ENCODE measurements at places on chromosomes 6 and 20. TPM values are rescaled to one million over a fixed set of nuclear protein-coding genes. Genes with fewer than 3 reads are reported as not detected.

DNA sequence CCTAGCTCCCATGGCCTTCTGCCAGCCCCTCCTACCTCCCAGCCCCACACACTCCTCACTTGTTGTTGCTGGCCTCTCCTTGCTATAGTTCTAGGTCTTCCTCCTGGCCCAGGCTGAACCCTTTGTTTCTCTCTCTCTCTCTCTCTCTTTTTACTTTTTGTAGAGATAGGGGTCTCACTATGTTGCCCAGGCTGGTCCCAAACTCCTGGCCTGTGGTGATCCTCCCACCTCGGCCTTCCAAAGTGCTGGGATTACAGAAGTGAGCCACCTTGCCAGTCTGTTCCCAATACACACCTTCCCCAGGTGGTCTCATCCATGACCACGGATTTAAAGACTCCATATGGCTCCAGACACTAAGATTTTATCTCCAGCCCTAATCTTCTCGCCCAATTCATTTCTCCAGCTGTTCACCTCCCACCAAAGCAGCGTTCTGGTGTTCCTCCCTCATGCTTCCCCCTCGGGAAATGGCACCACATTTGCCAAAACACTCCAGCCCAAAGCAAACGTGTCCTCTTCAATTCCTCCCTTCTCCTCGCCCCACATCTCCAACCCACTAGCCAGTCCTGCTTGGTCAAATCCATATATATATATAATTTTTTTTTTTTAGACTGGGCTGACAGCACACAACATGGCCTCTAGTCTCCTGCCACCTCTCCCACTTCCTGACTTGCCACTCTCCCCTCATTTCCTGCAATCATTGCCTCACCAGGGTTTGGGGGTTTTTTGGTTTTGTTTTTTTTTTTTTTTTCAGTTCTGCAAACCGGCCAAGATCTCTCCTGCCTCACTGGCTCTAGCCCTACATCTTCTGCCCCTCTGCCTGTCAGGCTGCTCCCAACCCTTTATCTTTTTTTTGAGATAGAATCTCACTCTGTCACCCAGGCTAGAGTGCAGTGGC, 104.4 kb downstream of the NCR2 start:
- peaks cover 9% of the 10 kb centered on the region for H3K4me1 ChIP-seq
- no peaks in the 10 kb centered on the region for H3K36me3 ChIP-seq
- H3K4me3 ChIP-seq: no peak overlapping the region
- H3K27ac ChIP-seq: no peak overlapping the region

The ADGRF4 gene
- not detected for total RNA-seq

- H3K27me3 ChIP-seq: peaks cover 60% of the 10 kb centered on the region
- peak; percentile 84 for DNase-seq
- peak overlapping the region; percentile 11 for H3K4me3 ChIP-seq
- peaks cover 3% of the 10 kb centered on the region for H3K4me1 ChIP-seq
Observed at GRCh38 chr6:100453701-100454521, 10.8 kb downstream of the SIM1 start.

GRCh38 chr6:46940433-46941226, 18.9 kb upstream of the ADGRF5 start:
- H3K27ac ChIP-seq: peak overlapping the region; percentile 13
- no peaks in the 10 kb centered on the region for H3K4me1 ChIP-seq
- H3K4me3 ChIP-seq: no peak overlapping the region
- no peaks in the 10 kb centered on the region for H3K36me3 ChIP-seq

- H3K36me3 ChIP-seq: no peaks in the 10 kb centered on the region
- no peak overlapping the region for H3K4me3 ChIP-seq
- H3K4me1 ChIP-seq: no peaks in the 10 kb centered on the region
Observed at GRCh38 chr6:107409942-107410341, 49.4 kb downstream of the PDSS2 start.

The SLC22A2 gene
- 27.9 TPM for total RNA-seq

DNA sequence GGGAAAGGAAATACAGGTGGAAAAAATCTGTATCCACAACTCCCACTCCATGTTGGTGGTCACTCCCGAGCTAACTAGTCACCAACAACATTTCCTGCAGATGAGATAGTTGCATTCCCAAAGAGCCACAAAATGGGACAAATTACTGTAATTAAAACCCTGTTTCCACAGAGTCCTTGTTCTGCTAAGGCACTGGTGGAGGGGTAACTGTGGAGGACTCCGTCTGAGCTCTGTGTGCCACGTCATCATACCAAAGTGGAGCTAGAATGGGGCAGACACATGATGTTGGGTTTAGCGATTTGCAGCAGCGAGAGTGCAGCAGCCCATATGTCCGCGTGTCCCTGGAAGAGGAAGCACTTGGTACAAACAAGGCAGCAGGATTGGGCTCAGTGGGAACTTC, 172.5 kb upstream of the KCNK16 start:
- H3K27ac ChIP-seq: no peak overlapping the region

- no peaks in the 10 kb centered on the region for H3K27me3 ChIP-seq
- no peak overlapping the region for H3K4me3 ChIP-seq
- no peaks in the 10 kb centered on the region for H3K36me3 ChIP-seq
- no peak for DNase-seq
Observed at GRCh38 chr20:60345106-60345505, 386.9 kb downstream of the CDH26 start.

DNA sequence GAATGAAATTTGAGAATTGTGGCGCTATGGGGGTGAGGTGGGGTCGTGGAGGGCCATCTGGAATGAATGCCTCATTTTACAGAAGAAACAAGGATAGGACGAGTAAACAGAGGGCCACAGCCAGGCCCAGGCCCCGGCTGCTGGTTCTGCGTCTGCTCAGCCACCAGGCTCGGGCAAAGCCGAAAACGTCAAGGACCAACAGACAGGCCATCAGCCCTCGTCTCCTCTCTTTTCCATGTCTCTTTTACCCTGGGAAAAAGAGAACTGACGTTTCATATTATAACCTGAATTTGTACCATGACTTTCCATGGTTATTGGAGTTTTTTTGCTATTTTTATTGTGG, 212.4 kb upstream of the ARID1B start:
- H3K27ac ChIP-seq: no peak overlapping the region
- H3K4me3 ChIP-seq: no peak overlapping the region
- DNase-seq: no peak
- H3K4me1 ChIP-seq: no peaks in the 10 kb centered on the region
- no peaks in the 10 kb centered on the region for H3K27me3 ChIP-seq

- H3K27me3 ChIP-seq: no peaks in the 10 kb centered on the region
- H3K27ac ChIP-seq: peak overlapping the region; percentile 87
- peak overlapping the region; percentile 98 for H3K4me3 ChIP-seq
- DNase-seq: no peak
Observed at GRCh38 chr6:24403501-24403824, 727 bp downstream of the MRS2 start.

The EPB41L2 gene
- 111 TPM for total RNA-seq

GRCh38 chr20:38862226-38862625, 56.7 kb downstream of the PPP1R16B start:
- peaks cover 16% of the 10 kb centered on the region for H3K4me1 ChIP-seq
- peak overlapping the region; percentile 65 for H3K27ac ChIP-seq
- H3K4me3 ChIP-seq: no peak overlapping the region
- H3K36me3 ChIP-seq: peaks cover 3% of the 10 kb centered on the region
- DNase-seq: no peak

DNA sequence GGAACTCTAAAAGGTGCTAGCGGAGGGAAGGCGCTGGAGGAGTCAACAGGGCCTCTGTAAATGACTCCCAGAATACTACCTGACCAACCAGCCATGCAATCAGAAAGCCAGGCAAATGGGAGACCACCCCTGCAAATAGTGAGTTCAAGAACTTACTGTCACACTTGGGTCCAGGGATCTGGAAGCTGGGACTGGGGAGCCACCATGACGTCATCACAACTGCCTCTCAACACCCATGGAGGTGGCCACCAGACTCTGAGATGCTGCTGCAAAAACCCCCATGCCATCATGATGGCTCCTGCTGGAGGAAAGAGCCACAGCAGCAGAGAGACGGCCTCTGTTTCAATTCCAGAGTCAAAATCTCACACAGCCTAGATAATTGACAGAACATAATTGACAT, 8.5 kb upstream of the PDYN start:
- no peak for DNase-seq
- H3K27ac ChIP-seq: no peak overlapping the region
- no peaks in the 10 kb centered on the region for H3K4me1 ChIP-seq
- H3K27me3 ChIP-seq: no peaks in the 10 kb centered on the region
- H3K36me3 ChIP-seq: no peaks in the 10 kb centered on the region

The DPPA5 gene
- not detected for total RNA-seq

DNA sequence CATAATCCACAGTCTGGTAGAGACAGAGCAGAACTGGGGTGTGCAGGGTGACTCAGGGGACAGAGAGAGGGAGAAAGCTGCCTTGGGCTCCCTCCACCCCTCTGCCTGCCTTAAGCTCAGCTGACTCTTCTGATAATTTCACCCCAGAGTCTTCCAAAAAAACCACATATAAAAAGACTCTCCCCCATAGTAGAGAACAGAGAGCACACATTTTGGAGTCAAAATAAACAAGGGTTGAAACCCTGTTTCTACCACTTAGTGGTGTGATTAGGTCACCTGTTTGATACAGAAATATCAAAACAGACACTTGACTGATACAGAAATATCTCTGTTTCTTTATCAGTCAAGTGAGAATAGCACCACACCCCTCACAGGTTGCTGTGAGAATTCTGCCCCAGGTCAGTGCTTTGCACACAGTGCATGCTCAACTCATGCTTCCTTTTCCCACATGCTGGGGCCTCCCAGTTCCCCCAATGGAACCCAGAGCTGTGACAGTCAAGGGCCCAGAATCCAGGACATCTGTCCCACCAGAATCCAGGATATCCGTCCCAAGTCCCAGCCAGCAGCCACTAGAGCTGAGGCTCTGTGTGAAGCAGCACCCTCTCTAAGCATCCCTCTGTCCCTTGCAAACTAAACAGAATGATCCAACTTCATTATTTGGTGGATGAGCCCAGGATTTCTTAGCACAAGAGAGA, 1.2 kb downstream of the TREML2 start:
- no peaks in the 10 kb centered on the region for H3K27me3 ChIP-seq
- H3K27ac ChIP-seq: no peak overlapping the region
- no peaks in the 10 kb centered on the region for H3K36me3 ChIP-seq
- H3K4me1 ChIP-seq: no peaks in the 10 kb centered on the region
- no peak for DNase-seq
- no peak overlapping the region for H3K4me3 ChIP-seq

GRCh38 chr20:47024461-47024937, 129.9 kb downstream of the EYA2 start:
- DNase-seq: peak; percentile 77
- H3K4me3 ChIP-seq: no peak overlapping the region
- no peak overlapping the region for H3K27ac ChIP-seq

The SLC4A11 gene
- 7.6 TPM for total RNA-seq

- no peak for DNase-seq
- peaks cover 14% of the 10 kb centered on the region for H3K4me1 ChIP-seq
- H3K4me3 ChIP-seq: no peak overlapping the region
- H3K27ac ChIP-seq: no peak overlapping the region
- H3K36me3 ChIP-seq: no peaks in the 10 kb centered on the region
Observed at GRCh38 chr20:35290186-35290886, 1.9 kb downstream of the FAM83C start.

- no peaks in the 10 kb centered on the region for H3K36me3 ChIP-seq
- no peaks in the 10 kb centered on the region for H3K4me1 ChIP-seq
- H3K27me3 ChIP-seq: no peaks in the 10 kb centered on the region
- DNase-seq: no peak
Observed at GRCh38 chr6:2232445-2232844, 13.0 kb downstream of the GMDS start.

- no peak overlapping the region for H3K27ac ChIP-seq
- H3K27me3 ChIP-seq: no peaks in the 10 kb centered on the region
- H3K4me1 ChIP-seq: no peaks in the 10 kb centered on the region
Observed at GRCh38 chr6:11447265-11447664, 90.3 kb upstream of the TMEM170B start.

The CLIC5 gene
- 7.4 TPM for total RNA-seq

GRCh38 chr6:163457637-163458561, 43.4 kb downstream of the QKI start:
- H3K36me3 ChIP-seq: no peaks in the 10 kb centered on the region
- no peaks in the 10 kb centered on the region for H3K27me3 ChIP-seq
- peak; percentile 3 for DNase-seq
- peaks cover 9% of the 10 kb centered on the region for H3K4me1 ChIP-seq
- no peak overlapping the region for H3K27ac ChIP-seq
- H3K4me3 ChIP-seq: no peak overlapping the region

The CDH26 gene
- total RNA-seq: 2.4 TPM

The PRELID3B gene
- total RNA-seq: 38.5 TPM

GRCh38 chr6:158024566-158025297, 43.1 kb downstream of the SYNJ2 start:
- H3K27ac ChIP-seq: no peak overlapping the region
- no peaks in the 10 kb centered on the region for H3K27me3 ChIP-seq
- H3K36me3 ChIP-seq: peaks cover 3% of the 10 kb centered on the region
- H3K4me1 ChIP-seq: peaks cover 17% of the 10 kb centered on the region
- no peak overlapping the region for H3K4me3 ChIP-seq
- peak; percentile 22 for DNase-seq

The STK4 gene
- 41.0 TPM for total RNA-seq

GRCh38 chr6:6867404-6867799, 240.4 kb upstream of the RREB1 start:
- H3K36me3 ChIP-seq: no peaks in the 10 kb centered on the region
- DNase-seq: no peak
- H3K27ac ChIP-seq: no peak overlapping the region
- no peak overlapping the region for H3K4me3 ChIP-seq

The IPCEF1 gene
- total RNA-seq: 25.9 TPM

DNA sequence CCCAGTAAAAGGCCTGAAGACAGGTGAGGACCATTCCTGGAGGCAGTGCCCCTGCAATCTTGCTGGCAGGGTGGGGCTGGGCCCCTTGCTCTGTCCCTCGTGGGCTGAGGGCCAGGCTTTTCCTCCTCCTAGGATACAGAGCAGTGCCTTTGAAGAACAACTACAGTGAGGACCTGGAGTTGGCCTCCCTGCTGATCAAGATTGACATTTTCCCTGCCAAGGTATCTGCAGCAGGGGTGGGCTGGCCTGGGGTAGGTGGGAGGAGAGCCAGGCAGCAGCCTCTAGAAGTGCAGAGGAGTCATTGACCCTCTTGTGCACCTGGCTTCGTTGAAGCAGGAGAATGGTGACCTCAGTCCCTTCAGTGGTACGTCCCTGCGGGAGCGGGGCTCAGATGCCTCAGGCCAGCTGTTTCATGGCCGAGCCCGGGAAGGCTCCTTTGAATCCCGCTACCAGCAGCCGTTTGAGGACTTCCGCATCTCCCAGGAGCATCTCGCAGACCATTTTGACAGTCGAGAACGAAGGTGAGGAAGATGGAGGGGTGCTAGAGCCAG, 36.5 kb downstream of the PLCG1 start:
- DNase-seq: peak; percentile 76
- no peak overlapping the region for H3K27ac ChIP-seq
- H3K27me3 ChIP-seq: no peaks in the 10 kb centered on the region
- peaks cover 16% of the 10 kb centered on the region for H3K36me3 ChIP-seq
- H3K4me3 ChIP-seq: no peak overlapping the region
- no peaks in the 10 kb centered on the region for H3K4me1 ChIP-seq

The SAMD10 gene
- total RNA-seq: 7.9 TPM

All from kidney (tissue), 22 donors.